Right forelimb (tissue), 1 donor: ENCODE measurements at places on chromosomes 4 and X.

- DNase-seq = no peak
Measured at GRCh38 chr4:152970102-152970820, 34.1 kb downstream of the FHDC1 start.

GRCh38 chr4:849478-850175 is 23.7 kb upstream of the CPLX1 start:
- DNase-seq = no peak

GRCh38 chrX:66635360-66635759 is 3.5 kb downstream of the EDA2R start:
- no peak for DNase-seq

DNA sequence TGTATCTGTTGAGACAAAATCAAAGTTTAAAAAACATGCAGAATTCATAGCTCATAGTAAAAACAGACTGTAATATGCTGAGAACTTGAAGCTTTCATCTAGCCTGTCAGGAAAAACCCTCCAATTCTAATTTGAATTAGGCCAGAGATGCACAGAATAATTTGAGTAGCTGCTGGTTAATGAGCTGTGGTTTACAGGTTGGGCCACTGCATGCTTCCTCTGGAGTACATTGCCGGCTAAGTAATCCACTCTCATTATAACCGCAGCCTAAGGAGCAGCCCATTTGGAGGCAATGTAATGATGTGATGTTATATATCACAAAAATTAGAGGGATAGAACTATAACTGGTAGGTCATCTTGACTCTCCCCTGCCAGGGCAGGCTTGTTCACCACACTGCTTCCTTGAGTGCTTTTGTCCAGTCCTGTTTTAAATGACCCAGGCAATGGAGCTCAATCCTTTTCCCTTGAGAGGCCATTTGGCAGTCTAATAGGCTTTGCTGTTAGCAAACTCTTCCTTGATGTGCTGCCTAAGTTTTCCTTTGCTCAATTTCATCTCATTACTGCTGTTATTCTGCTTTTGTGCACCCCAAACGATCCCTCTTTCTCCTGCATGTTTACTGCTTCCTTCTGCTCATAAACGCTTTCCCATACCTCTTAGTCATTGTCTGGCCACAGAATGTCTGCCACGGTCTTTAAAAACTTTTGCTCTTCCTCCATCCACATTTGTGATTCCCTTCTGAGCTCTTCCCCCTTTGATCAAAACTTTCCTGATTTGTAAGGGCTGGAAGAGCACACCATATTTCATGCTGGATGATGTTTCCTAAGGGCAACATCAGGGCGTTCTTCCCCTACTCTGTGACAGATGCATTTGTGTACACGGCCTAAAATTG is 230.9 kb downstream of the C4orf33 start:
- DNase-seq = no peak
